ENCODE measurements at places on chromosomes 6 and 20. TPM values are rescaled to one million over a fixed set of nuclear protein-coding genes. Genes with fewer than 3 reads are reported as not detected.

DNA sequence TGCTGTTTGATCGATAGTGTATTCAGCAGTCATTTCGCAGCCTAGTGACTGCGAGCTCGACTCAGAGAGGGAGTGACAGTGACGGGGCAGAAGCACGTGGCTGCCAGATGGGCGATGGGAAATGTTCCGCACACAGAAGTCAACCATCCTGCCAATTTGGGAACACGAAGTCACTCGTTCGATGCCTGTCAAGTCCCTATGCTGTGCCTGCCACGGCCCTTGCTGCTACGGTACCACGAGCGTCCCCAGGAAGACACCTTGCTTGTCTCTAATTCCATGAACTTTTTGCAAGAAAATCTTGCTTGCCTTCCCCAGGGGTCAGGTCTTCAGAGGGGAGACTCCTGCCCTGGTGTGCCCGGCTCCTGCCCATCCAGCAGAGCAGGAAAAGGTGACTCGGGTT lies 17.0 kb upstream of the STX16 start:
- no peak overlapping the region for H3K27ac ChIP-seq
- no peak for DNase-seq
- peaks cover 10% of the 10 kb centered on the region for H3K4me1 ChIP-seq
- H3K4me3 ChIP-seq, result no peak overlapping the region
- H3K27me3 ChIP-seq, result no peaks in the 10 kb centered on the region
- no peaks in the 10 kb centered on the region for H3K36me3 ChIP-seq

DNA sequence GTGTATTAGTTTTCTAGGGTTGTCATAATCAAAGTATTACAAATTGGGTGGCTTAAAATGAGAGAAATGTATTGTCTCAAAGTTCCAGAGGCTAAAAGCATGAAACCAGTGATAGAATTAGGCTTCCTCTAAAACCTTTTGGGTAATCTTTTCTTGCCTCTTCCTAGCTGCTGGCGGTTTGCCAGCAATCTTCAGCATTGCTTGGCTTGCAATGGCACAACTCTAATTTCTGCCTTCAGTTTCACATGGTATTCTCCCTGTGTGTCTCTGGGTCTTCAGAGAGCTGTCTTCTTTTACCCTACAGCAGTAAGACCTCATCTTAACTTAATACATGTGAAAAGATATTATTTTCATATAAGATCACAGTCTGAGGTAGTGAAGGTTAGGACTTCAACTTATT lies 479.1 kb upstream of the GJE1 start:
- peak; percentile 27 for DNase-seq
- H3K27ac ChIP-seq, result no peak overlapping the region
- H3K36me3 ChIP-seq, result no peaks in the 10 kb centered on the region
- H3K27me3 ChIP-seq, result no peaks in the 10 kb centered on the region

DEFB121 gene
- not detected for polyA plus RNA-seq

LY6G6C gene
- polyA plus RNA-seq, result 0.16 TPM

WFDC5 gene
- polyA plus RNA-seq, result 0.11 TPM

DNA sequence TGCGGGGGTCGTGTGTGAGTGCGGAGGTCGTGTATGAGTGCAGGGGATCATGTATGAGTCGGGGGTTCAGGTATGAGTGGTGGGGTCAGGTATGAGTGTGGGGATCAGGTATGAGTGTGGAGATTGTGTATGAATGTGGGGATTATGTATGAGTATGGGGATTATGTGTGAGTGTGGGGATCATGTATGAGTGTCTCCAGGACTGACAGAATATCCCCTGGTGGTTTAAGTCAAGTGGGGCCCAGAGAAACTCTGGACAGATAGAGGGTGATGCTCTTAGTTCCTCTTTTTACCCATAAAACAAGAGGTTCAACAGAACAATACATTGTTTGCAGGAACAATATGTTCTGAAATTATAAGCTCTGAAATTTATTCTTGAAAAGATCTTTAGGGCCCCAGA lies 131.9 kb downstream of the UST start:
- DNase-seq, result no peak
- no peaks in the 10 kb centered on the region for H3K36me3 ChIP-seq
- no peak overlapping the region for H3K27ac ChIP-seq
- no peaks in the 10 kb centered on the region for H3K27me3 ChIP-seq
- H3K4me1 ChIP-seq, result no peaks in the 10 kb centered on the region

- H3K27me3 ChIP-seq, result no peaks in the 10 kb centered on the region
- no peaks in the 10 kb centered on the region for H3K4me1 ChIP-seq
Measured at GRCh38 chr6:101413773-101414172, 20.3 kb downstream of the GRIK2 start.

- H3K27ac ChIP-seq, result no peak overlapping the region
- no peak for DNase-seq
- H3K4me3 ChIP-seq, result no peak overlapping the region
- H3K36me3 ChIP-seq, result no peaks in the 10 kb centered on the region
Measured at GRCh38 chr20:20931632-20932031, 174.5 kb downstream of the LINC00237 start.
